ENCODE measurements at places on chromosomes 6 and 20.

DNA sequence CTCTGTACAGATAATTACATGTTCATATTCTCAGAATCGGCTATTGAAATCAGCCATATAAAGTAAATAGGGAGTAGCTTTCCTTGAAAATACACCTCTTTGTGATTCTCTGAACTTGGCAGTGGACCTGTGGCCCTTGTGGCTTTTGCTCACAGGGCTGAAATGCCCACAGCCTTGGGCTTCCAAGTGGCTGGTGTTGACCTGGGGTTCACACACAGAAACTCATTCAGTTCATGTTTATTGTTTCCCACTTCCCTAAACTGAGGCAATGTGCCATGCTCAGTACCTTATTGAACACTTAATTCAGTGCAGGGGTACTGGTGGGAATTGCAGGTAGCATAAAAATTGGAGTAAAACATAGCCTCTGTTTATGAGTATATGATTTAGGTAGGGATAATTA is 19.1 kb upstream of the TULP4 start:
- DNase-seq: no peak

GRCh38 chr6:138987080-138987642 is 892 bp downstream of the REPS1 start:
- no peak for DNase-seq

DNA sequence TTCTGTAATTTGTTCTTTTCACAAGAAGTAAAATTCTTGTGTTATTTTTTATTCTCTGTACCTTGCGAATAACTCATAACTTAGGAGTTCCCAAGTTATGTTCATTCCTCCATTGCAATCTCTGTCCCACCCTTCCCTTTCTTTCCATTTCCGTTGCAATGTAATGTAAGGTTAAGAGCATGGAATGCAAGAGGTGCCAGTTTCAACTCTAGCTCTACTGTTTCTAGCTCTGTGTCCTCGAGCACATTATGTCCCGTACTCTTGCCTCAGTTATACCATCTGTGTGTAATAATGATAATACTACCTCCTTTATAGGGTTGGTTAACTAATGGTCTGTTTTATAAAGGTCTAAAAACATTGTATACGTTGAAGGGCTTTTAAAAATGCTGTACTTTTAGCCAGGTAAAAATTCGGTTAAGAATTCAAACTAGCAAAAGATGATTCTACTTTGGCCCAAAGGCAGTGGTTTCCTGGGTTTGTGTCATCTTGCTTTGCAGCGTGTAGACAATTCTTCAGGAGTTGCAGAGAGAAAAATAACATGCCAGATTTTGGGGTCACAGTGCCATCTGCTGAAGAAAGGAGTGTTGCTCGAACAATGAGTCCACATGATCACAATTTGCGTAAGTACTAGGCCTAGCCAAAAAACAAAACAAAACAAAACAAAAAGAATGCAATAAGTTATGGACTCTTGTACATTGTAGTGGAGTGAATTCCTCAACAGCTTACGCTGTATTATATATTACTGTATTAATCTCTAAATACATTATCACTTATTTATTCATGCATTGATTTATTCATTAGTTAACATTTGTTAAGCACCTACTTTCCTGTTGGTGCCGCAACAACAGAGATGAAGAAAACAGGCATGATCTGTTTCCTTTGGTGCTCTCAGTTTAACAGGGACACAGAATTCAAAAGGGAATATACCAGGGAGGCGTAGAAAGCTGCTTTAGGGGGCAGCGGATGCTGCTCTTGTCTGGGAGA is 10.0 kb upstream of the PFDN4 start:
- no peak for DNase-seq

DNA sequence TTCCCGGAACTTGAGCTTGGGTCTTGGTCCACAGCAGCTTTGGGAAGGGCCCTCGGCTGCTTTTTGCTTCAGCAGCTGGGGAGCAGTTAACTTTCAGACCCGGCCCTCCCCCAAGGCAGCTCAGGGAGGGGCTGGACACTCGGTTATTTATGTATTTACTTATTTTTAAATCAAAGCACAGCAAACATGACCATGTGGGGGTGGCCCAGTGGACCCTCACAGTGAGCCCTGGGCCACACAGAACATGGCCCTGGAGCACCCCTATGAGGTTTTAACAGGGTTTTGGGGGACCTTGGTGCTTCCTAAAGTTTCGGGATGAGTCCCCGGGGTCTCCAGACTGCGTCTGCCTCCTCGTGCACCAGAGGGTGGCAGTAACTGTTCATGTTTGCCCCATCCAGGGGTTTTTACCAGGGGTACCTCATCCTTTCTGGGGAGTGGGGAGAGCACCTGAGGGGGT is 26.6 kb upstream of the NPBWR2 start:
- DNase-seq: no peak

GRCh38 chr20:47561603-47562583 is 60.2 kb downstream of the NCOA3 start:
- DNase-seq: no peak

DNA sequence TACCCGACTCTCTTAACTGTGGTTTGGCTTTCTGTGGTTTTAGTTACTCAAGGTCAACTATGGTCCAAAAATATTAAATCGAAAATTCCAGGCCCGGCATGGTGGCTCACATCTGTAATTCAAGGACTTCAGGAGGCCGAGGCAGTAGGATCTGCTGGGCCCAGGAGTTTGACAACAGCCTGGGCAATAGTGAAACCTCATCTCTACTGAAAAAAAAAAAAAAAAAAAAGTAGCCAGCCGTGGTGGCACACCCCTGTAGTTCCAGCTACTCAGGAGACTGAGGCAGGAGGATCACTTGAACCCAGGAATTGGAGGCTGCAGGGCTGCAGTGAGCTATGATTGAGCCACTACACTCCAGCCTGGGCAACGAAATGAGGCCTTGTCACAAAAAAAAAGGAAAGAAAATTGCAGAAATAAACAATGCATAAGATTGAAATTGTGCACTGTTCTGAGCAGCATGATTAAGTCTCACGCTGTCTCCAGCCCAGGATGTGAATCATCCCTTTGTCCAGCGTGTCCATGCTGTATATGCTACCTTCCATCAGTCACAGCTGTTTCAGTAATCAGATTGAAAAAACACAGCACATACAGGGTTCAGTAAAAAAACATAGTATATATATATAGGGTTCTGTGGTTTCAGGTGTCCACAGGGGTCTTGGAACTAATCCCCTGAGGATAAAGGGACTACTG is 40.7 kb downstream of the RGS17 start:
- no peak for DNase-seq

- no peak for DNase-seq
Observed at GRCh38 chr6:133341607-133342158, 100.5 kb downstream of the EYA4 start.

- DNase-seq: no peak
Observed at GRCh38 chr20:10654250-10654610, 19.6 kb downstream of the JAG1 start.

- peak; percentile 3 for DNase-seq
Observed at GRCh38 chr6:1436334-1437306, 47.2 kb downstream of the FOXF2 start.

DNA sequence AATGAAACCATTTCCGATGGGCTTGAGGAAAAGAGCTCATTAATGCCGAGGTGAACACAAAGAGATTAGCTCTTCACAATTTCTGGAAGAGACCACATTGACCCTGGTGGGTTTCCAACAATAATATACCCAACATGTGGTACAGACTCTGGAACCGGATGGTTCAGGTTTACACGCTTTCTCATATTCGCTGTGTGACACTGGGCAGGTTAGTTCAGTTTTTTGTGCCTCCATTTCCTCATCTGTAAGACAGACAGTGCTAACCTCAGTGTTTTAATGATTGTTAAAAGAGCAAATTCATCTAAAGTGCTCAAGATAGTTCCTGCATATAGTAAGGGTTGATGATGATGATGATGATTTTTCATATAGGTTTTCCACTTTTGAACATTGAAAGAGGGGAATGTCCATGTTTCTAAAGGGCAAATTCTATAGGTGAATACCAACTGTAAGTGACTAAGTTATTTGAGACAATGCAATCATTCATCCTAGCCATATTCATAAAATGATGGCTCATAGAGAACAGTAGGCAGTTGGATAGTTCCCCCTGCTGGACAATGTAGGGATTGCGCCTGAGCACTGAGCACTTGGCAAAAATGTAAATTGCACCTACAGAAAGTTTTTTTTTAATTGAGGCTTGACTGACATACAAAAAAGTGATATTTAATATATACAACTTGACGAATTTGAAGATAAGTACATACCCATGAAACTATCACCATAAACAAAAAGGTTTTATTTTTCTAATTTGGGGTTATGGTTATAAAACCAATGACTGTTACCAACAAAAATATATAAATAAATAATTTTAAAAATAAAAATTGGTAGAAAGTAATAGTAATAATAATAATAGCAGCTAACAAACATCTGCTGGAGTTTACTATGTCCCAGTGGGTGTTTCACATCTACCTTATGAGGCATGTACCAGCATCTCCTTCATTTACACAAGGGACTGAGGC is 2.1 kb upstream of the PERP start:
- peak; percentile 59 for DNase-seq

DNA sequence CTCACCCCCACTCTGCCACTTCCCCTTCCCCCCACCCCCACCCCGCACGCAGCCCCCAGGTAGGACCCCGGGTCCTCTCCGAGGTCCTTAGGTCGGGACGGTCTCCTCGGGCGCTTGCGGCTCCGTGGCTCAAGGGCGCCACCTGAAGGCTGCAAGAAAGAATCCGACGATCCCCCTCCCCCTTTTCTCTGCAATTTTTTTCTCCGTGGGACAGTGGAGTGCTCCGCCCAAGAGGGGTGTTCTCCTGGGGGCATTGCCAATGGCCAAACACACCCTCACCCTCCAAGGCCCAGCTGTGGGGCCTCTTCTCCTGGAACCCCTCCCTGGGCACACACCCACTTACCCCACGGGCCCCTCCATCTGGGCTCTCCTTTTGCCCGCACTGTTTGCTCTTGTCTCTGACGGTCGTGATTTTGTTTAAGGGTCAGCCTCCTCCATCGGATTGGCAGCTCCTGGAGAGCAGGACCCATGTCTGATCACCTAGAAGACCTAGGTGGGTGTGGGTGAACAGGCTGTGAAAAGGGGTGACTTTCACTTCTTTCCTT is 1.1 kb upstream of the TMEM74B start:
- no peak for DNase-seq

DNA sequence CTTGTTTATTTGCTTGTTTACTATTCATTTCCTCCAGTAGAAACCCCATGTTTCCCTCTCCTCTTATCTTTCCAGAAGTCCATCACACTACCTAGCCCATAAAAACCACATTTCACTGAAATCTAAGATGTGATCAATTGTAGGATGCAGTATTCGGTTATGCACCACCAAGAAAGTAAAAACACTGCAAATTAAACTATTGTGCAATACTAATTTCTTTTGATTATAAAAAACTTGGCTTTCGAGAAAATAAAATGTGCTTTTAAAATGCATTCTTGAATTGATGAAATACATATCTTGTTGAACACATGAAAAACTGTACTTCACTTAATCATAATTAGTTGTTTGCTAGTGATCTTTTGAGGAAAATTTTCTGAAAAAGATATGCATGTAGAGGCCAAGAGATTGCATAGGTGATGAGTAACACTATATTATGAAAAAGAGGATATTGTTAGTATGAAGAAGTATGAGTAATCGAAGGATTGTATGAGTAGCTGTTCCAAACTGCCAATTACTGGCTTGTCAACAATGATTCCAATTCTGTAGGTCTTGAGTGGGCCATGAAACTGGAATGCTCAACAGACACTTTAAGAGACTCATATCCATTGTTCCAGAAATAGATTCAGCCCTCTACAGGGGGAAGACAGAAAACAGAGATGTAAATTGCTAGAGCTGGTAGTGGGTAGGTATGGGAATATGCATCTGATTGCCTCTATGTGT is 79.7 kb downstream of the RNF217 start:
- no peak for DNase-seq

DNA sequence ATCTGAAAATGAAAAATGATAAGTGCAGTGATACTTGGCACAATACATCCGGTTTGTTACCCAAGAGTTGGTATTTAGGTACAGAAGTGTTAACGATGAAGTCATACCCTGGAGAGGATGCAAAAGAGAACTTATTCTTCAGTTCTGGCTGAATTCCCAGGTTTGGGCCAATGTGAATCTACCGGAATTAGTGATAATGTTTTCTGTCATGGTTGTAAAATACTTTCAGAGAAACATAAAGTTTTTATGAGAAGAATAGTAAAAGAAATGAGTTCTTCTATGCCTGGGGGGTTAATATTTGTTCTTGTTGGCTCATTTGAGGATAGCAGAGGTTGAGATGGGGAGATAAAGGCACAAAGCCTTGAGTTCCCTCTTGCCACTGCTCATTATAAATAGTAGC is 509.9 kb upstream of the POU3F2 start:
- DNase-seq: no peak

DNA sequence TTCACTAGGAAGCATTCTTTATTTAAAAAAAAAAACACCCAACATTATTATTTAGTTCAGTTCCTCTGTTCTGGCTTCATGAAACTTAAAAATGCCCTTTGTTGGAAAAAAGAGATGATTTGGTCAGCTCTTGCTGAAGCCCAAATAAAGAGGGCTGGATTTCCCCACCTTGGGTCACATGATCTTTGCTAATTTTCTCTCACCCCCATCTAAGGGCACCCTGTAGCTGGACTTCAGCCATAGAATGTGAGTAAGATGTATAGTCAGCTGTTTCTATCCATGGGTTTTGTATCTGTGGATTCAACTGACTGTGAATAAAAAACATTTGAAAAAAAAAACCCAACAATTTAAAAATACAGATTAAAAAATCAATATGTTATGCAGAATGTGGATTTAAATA is 213.9 kb upstream of the SULF2 start:
- DNase-seq: no peak

GRCh38 chr20:51594236-51595057 is 51.9 kb upstream of the NFATC2 start:
- no peak for DNase-seq

- DNase-seq: no peak
Observed at GRCh38 chr6:153503810-153504209, 372.7 kb upstream of the RGS17 start.

- no peak for DNase-seq
Observed at GRCh38 chr6:123007885-123008284, 11.8 kb downstream of the CLVS2 start.

- DNase-seq: no peak
Observed at GRCh38 chr20:23966927-23967615, 21.5 kb downstream of the GGTLC1 start.

- no peak for DNase-seq
Observed at GRCh38 chr6:48087448-48087847, 23.5 kb downstream of the PTCHD4 start.

- DNase-seq: no peak
Observed at GRCh38 chr20:4050203-4050980, 35.0 kb upstream of the RNF24 start.

- no peak for DNase-seq
Observed at GRCh38 chr6:56842686-56843475, 112.0 kb upstream of the BEND6 start.

GRCh38 chr6:72417759-72418158 is 204.1 kb upstream of the KCNQ5 start:
- DNase-seq: no peak

GRCh38 chr6:156146891-156147290 is 630.3 kb upstream of the ARID1B start:
- DNase-seq: no peak

All from stimulated activated CD4-positive, alpha-beta T cell treated with anti-CD3 and anti-CD28 coated beads, Interleukin-1b, Interleukin-23, amount 100 ng/mL, for 1 hour (primary cell).